ENCODE measurements at places on chromosomes 4 and X.

DNA sequence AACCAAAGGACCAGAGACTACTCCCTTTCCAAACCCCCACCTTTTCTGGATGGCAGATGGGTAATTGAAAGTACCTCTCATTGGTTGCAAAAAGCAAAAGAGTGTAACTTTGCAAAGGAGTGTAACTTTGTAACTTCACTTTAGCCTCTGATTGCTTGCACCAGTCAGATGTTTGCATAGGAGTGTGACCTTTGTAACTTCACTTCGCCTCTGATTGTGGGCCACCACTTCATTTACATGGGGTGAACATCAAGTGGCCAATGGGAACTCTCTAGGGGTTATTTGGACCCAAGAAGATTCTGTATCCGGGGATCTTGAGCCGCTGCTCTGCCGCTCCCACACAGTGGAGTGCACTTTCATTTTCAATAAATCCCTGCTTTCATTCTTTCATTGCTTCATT, 9.9 kb upstream of the SLC25A43 start:
- no peak for DNase-seq

- DNase-seq: peak; percentile 16
Observed at GRCh38 chr4:34733185-34733941, 1511.0 kb downstream of the ARAP2 start.

GRCh38 chr4:68358988-68359387, 9.1 kb upstream of the YTHDC1 start:
- DNase-seq: no peak

- peak; percentile 43 for DNase-seq
Observed at GRCh38 chrX:45850775-45851433, 650.2 kb upstream of the DIPK2B start.

- peak; percentile 26 for DNase-seq
Observed at GRCh38 chr4:144647095-144647561, 1.2 kb downstream of the HHIP start.

Data from fibroblast of skin of right biceps (primary cell).